PC-9 (cell line): ENCODE measurements at places on chromosomes 2 and 18. TPM values are rescaled to one million over a fixed set of nuclear protein-coding genes. Genes with fewer than 3 reads are reported as not detected.

CCDC88A gene
- 12.0 and 12.3 TPM in 2 replicates for total RNA-seq

PFN4 gene
- total RNA-seq: 1.2 and 2.6 TPM in 2 replicates

DNA sequence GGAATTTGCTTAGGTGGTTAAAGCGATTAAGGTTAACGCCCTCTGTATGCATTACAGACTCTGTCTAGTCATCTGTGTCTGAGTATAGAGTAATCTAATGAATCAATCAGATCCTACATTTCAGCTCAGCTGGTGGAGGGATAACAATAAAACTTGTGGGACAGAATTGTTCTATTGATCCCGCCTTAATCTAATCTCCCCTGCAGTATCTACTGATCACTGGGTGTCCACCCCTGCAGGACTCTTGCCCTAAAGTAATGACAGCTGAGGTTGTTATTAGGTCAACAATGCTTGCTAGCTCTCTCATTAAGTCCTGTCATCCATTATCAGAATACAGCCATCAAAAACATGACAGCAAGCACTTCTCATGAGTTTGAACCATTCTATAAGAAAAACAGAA is 462.6 kb upstream of the TMEFF2 start:
- no peak overlapping the region for H3K27ac ChIP-seq
- H3K36me3 ChIP-seq: no peaks in the 10 kb centered on the region
- H3K27me3 ChIP-seq: no peaks in the 10 kb centered on the region
- no peak for DNase-seq

- no peak overlapping the region for H3K4me3 ChIP-seq
- H3K4me1 ChIP-seq: no peaks in the 10 kb centered on the region
- no peaks in the 10 kb centered on the region for H3K36me3 ChIP-seq
These were observed 49.3 kb downstream of the PTRHD1 start for GRCh38 chr2:24743924-24744323.

PTPRM gene
- total RNA-seq: 30.7 and 32.5 TPM in 2 replicates

DNA sequence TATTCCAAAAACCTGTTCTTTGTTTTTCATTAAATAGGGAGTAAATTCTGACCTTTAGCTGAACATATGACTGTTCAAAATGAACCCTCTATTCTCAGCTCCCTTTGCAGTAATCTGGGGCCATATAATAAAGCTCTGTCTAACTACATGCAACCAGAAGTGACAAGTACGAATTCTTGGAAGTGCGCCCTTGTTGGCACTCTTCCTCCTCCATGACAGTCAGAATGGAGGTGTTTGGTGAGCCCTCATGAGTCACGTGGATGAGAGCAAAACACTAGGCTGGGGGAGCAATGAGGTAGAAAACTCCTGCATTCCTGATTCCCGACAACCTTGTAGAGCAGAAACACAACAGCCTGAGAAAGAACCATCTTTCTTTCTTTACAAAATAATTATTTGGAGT is 552.9 kb downstream of the FBXO15 start:
- H3K4me3 ChIP-seq: no peak overlapping the region
- no peaks in the 10 kb centered on the region for H3K27me3 ChIP-seq
- H3K27ac ChIP-seq: no peak overlapping the region
- no peaks in the 10 kb centered on the region for H3K36me3 ChIP-seq
- no peak for DNase-seq
- no peaks in the 10 kb centered on the region for H3K4me1 ChIP-seq

RIT2 gene
- total RNA-seq: not detected in 2 replicates

- peak; percentile 15 for DNase-seq
- no peak overlapping the region for H3K27ac ChIP-seq
- no peaks in the 10 kb centered on the region for H3K27me3 ChIP-seq
- H3K4me1 ChIP-seq: no peaks in the 10 kb centered on the region
- H3K4me3 ChIP-seq: no peak overlapping the region
- H3K36me3 ChIP-seq: no peaks in the 10 kb centered on the region
These were observed 61.0 kb downstream of the TMEM163 start for GRCh38 chr2:134657650-134658250.

DNA sequence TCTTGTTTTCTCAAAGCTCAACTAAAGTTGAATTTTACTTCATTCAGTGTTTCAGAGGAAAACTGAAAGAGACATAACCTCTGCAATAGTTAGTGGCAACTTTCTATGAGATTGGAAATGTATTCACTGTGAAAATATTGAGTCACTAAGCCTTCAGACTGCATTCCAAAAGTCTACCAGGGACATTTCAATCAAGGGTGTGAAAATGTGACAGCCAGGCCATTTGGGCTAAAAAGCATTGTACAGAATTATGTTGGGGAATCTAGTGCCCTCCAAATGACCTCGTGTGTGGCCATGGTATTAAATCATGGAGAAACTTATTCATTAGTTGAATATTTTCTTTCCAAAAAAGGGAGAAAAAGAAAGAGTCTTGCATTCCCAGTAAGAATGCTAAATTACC is 251.9 kb downstream of the GRB14 start:
- no peak for DNase-seq
- H3K36me3 ChIP-seq: no peaks in the 10 kb centered on the region
- no peaks in the 10 kb centered on the region for H3K27me3 ChIP-seq
- H3K27ac ChIP-seq: no peak overlapping the region
- no peak overlapping the region for H3K4me3 ChIP-seq

DNA sequence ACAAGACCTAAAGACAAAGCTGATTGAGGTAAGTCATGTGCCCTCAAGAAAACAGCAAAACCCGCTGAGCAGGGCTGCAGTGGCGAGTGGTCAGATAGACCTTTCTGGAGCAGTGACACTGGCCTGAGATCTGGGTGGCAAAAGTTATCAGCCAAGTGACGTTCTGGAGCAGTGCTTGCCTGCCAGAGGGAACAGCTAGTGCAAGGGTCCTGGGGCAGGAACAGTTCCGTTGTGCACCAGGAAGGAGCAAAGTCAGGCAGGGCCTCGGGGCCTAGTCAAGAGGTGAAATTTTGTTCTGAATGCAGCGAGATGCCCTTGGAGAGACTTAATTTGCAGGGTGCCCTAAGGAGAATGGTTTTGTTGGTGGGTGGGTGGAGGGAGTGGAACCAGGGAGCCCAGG is 67.0 kb downstream of the SH3BP4 start:
- peaks cover 11% of the 10 kb centered on the region for H3K36me3 ChIP-seq
- no peak overlapping the region for H3K4me3 ChIP-seq
- peaks cover 44% of the 10 kb centered on the region for H3K4me1 ChIP-seq
- H3K27ac ChIP-seq: no peak overlapping the region
- no peaks in the 10 kb centered on the region for H3K27me3 ChIP-seq
- no peak for DNase-seq

ST3GAL5 gene
- total RNA-seq: 5.9 and 7.2 TPM in 2 replicates

CDK15 gene
- total RNA-seq: not detected in 2 replicates

SATB2 gene
- total RNA-seq: 7.3 and 7.8 TPM in 2 replicates

GRCh38 chr2:61328707-61329251 is 142.1 kb downstream of the USP34 start:
- no peak overlapping the region for H3K4me3 ChIP-seq
- no peaks in the 10 kb centered on the region for H3K4me1 ChIP-seq
- DNase-seq: no peak
- H3K36me3 ChIP-seq: peaks cover 33% of the 10 kb centered on the region

RGPD4 gene
- not detected in 2 replicates for total RNA-seq

DNA sequence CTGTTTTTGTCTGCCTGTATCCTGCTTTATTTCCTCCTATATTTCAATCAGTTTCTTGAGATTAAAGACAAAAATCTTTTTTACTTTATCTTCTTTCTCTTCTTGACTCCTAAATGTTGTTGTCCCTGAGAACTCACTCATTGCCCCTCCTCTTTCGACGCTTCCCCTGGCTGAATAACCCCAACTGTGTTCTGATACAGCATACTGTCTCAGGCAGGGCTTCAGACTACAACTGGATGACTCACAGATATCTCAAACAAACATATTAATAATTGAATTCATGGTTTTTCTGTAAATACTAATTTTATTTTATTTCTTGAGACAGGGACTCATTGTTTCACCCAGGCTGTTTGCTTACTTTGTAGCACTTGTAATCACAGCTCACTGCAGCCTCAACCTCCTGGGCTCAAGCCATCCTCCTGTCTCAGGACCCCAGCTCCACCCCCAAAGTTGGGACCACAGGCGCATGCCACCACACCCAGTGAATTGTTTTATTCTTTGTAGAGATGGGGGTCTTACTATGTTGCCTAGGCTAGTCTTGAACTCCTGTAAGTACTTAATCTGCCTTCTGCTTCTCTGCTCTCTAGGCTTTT is 9.4 kb downstream of the ITGAV start:
- no peak overlapping the region for H3K27ac ChIP-seq
- no peak for DNase-seq
- H3K27me3 ChIP-seq: no peaks in the 10 kb centered on the region
- H3K4me3 ChIP-seq: no peak overlapping the region
- H3K36me3 ChIP-seq: no peaks in the 10 kb centered on the region

DNA sequence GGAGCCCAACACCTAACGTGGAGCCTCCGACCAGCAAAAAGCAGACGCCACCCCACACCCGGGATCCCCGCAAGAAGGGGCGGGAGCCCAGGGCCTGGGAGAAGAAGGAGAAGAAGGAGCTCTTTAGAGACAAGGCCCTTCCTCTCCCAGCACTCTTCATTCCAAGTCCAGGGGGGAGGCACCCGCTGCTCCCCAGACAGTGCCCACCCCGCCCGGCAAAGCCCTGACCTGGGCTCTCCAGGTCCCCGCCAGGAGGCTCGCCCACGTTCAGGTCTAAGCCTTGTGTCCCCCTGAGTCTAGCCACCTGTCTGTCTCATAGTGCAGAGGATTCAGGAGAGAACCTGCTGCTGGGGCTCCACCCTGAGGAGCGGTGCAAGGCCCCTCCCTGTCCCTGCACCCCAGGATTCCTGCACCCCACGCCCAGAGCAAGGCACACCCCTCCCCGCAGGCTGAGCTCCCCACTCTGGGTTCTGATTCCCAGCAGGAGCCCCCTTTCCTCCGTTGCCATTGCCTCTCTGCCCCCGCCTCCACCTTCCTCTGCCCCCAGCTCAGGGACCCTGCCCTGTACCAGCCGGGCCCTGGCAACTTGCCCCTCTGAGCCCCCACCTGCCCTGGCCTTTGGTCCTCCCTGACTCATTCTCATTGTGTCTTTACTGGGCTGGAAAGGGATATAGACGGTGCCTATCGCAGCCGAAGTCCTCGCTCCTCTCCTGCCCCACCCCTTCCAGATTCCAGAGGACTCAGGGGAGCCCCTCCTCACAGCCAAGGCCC is 33.5 kb upstream of the GPC1 start:
- H3K4me3 ChIP-seq: no peak overlapping the region
- H3K27me3 ChIP-seq: peaks cover 5% of the 10 kb centered on the region; the same call in 1 of the 2 replicates
- no peak for DNase-seq
- H3K4me1 ChIP-seq: no peaks in the 10 kb centered on the region
- H3K36me3 ChIP-seq: no peaks in the 10 kb centered on the region
- no peak overlapping the region for H3K27ac ChIP-seq

ALPG gene
- total RNA-seq: 0.76 and 1.2 TPM in 2 replicates

- no peaks in the 10 kb centered on the region for H3K27me3 ChIP-seq
- H3K27ac ChIP-seq: no peak overlapping the region
- no peaks in the 10 kb centered on the region for H3K4me1 ChIP-seq
- DNase-seq: no peak
- H3K36me3 ChIP-seq: no peaks in the 10 kb centered on the region
- no peak overlapping the region for H3K4me3 ChIP-seq
These were observed 28.0 kb downstream of the RBBP8 start for GRCh38 chr18:22961156-22961555.

CHN1 gene
- total RNA-seq: 11.8 and 14.0 TPM in 2 replicates

KCNJ3 gene
- total RNA-seq: not detected in 2 replicates

DNA sequence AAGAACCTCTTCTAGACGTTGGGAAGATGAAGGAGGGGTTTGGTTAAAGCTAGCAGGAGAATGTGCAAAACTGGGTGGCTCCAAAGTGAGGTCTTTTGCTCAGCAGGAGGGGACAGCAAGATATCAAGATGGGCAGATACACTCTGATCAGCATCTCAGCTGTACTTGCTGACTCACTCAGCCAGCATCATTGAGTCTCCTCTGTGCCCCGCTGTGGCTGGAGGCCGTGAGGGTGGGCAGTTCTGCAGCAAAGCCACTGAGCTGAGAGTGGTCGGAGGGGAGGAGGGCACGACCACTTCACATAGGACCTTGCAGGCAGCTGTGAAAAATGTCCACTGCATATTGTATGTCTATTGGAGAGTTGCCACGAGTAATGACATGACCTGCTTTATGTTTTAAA is 152.0 kb downstream of the CAPN13 start:
- H3K4me1 ChIP-seq: no peaks in the 10 kb centered on the region
- H3K27ac ChIP-seq: no peak overlapping the region
- no peaks in the 10 kb centered on the region for H3K27me3 ChIP-seq
- no peak for DNase-seq
- no peaks in the 10 kb centered on the region for H3K36me3 ChIP-seq

DNA sequence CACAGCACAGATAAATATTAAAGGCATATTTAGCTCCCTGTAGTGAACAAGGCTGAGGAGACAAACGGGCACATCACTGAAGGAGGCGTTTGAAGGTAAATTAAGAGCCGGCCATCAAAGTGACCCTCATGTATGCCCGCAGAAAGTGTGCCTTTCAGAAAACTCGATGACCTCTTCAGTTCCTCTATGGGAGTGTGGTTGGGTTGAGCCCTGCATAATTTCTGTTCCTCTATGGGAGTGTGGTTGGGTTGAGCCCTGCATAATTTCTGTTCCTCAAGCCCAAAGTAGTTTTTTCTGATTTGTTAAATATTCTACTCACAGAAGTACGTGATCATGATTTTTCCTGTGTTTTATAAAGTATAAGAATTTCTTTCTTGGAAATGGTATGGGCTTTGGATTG is 568.5 kb downstream of the TSN start:
- no peaks in the 10 kb centered on the region for H3K4me1 ChIP-seq
- no peak for DNase-seq
- H3K4me3 ChIP-seq: no peak overlapping the region
- no peak overlapping the region for H3K27ac ChIP-seq
- no peaks in the 10 kb centered on the region for H3K36me3 ChIP-seq

DNA sequence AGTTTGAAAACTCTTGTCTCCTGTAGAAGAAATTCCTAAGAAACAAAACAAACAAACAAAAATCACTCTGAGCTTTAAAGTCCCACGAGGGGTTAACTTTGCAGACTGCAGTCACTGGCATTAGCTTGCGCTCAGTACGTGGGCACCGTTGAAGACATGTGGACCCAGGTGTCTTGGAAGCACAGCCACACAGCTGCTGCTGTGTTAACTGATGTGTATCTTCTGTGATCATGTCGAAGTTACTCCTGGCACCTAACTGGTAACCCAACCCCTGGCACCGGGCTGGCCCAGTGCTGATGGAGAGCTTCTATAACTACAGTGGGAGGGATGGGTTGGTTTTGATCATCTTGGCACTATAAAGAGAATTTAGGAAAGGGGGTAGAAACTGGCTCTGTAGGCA is 51.6 kb upstream of the FHL2 start:
- no peak for DNase-seq
- no peaks in the 10 kb centered on the region for H3K36me3 ChIP-seq

- H3K4me1 ChIP-seq: no peaks in the 10 kb centered on the region
- no peaks in the 10 kb centered on the region for H3K27me3 ChIP-seq
- DNase-seq: no peak
- H3K27ac ChIP-seq: no peak overlapping the region
- H3K4me3 ChIP-seq: no peak overlapping the region
These were observed 91.4 kb upstream of the AQP4 start for GRCh38 chr18:26956863-26957262.

CD28 gene
- total RNA-seq: not detected in 2 replicates

- 0 out of 2 replicates have a peak, but pooled peaks cover 12% of the 10 kb centered on the region for H3K4me1 ChIP-seq
- H3K27me3 ChIP-seq: no peaks in the 10 kb centered on the region
- no peak overlapping the region for H3K27ac ChIP-seq
These were observed 69.5 kb downstream of the EPAS1 start for GRCh38 chr2:46366668-46367052.
